Stimulated activated CD4-positive, alpha-beta T cell treated with anti-CD3 and anti-CD28 coated beads, Interleukin-15, amount 100 ng/mL, for 24 hours (primary cell): ENCODE measurements at places on chromosomes 13 and 19.

DNA sequence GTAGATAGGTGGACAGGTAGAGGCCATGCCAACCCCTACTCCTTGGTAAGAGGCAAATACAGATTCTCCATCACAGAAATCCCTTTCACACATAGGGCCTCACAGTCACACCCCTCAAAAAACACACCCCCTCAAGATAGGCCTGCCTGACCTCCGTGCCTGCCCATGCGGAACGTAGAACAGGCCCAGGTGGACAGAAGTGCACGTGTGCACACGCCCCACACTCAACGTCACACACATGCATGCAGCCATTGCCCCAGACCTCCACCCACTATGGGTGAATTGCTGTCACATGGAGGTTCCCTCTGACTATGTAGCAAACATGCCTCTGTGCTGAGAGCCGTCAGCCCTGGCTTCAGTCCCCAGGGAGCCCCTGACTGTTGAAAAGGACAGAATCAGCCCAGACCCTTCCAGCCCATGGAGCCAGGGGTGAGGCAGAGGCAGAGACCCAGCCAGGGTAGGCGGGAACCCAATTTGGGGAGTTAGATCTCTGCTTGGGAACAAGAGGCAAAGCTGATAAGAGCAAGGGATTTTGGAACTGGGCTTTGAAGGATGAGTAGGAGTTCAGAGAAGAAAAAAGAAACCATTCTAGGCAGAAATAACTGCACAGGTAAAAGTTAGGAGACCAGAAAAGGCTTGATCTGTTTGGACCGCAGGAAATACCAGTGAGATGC lies 3.1 kb downstream of the ANKRD24 start:
- DNase-seq: no peak

- DNase-seq: no peak
Observed at GRCh38 chr19:11710313-11710712, 28.4 kb downstream of the ZNF823 start.

DNA sequence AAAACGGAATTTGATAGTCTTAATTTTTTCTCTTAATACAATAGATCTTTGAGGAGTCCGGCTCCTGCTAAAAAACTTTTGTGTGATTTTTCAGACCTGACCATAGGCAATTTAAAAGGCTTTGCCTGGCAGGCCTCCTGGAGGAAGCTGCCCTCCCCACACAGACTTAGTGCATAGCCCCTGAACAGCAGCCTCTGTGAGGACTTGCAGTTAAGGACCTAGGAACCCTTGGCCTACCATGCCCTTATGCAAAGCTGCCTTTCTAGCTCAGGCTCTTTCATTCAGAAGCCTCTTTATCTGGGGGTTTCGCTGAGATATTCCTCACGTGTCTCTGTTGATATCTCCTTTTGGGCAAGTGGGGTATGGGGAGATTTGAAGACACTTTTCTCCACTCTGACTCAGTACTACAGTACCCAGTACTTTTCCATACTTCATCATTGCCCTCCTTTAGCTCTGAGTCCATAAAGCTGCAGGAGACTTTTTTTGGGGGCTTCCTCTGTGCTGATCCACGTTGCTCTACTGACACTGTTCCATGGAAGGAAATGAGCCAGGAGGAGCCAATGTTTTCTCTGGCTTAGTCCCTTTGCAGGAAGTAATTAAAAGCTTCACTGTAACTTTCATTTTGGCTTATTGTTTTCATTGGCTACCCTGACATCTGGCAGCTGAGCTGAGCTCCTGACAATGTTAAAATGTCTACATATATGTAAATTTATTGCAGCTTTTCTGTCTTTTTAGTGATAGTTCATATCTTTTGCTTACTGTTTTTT lies 283.1 kb downstream of the TDRD3 start:
- no peak for DNase-seq

DNA sequence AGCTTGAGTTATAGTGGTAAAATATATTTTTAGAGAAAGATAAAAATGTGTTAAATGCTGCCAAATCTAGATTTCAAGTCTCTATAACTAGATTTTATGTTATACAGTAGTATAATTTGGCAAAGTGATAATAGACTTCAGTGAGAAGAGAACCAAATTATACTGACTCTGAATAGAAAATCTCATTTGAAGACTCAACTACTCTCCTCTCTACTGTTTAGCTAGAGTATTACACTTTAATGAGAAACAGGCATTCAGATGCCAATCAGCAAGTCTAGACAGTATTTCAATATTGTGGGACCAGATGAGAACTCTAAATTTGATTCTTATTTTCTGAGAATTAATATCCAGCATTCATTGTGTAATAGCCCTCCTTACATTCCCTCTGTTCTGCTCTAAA lies 311.2 kb downstream of the SLITRK5 start:
- DNase-seq: no peak

- DNase-seq: no peak
Observed at GRCh38 chr19:49212016-49212701, 54.6 kb downstream of the TRPM4 start.

GRCh38 chr19:29673451-29674371 lies 8.4 kb downstream of the PLEKHF1 start:
- DNase-seq: no peak
